ENCODE measurements at places on chromosomes 6 and 20.

GRCh38 chr20:6715401-6715941 lies 52.0 kb upstream of the BMP2 start:
- DNase-seq, result no peak

DNA sequence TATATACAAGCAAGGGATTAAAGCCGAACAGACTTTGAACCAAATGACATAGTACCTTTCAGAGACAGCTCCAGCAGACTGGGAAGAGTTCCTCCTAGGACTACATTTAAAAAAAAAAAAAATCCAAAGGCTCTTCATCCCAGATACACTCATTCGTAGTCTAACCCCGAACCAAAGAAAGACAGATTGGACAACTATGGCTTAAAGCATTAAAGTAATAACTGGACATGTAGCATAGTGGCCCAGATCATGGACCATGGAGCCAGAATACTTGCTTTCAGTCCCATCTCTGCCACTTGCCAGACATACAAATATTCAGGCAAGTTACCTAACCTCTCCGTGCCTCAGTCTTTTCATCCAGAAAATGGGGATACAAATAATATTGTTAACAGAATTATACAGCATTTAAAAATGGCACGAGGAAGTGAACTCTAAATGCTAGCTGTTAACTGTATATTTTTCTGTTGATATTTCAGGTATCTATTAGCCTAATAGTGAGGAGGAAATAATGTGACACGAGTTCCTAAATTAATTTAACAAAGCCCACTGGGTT lies 123.7 kb downstream of the HIVEP2 start:
- no peak for DNase-seq

GRCh38 chr20:55160996-55161395 lies 685.6 kb downstream of the DOK5 start:
- no peak for DNase-seq

DNA sequence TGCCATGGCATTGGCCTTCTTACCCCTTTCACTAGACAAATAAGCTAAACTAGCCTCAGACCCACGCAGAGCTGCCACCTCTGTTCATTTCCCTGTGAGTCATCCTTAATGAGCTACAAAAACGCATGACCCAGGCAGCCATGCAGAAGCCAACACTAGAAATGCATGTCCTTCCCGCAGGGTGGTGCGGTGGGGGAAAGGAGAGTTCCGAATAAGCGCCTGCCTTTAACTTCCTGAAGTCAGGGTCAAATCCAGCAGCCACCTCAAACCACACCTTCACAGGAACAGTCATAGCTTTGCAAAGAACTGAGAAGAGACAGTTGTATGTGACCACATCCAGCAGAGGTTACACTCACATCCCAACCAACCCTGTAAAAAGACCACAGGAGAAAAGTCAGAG lies 40.4 kb downstream of the IRF4 start:
- no peak for DNase-seq

- DNase-seq, result no peak
Observed at GRCh38 chr6:163756079-163756478, 341.6 kb downstream of the QKI start.

GRCh38 chr20:40966103-40966502 lies 62.5 kb upstream of the TOP1 start:
- DNase-seq, result no peak

- no peak for DNase-seq
Observed at GRCh38 chr6:80304014-80304413, 197.5 kb downstream of the BCKDHB start.

DNA sequence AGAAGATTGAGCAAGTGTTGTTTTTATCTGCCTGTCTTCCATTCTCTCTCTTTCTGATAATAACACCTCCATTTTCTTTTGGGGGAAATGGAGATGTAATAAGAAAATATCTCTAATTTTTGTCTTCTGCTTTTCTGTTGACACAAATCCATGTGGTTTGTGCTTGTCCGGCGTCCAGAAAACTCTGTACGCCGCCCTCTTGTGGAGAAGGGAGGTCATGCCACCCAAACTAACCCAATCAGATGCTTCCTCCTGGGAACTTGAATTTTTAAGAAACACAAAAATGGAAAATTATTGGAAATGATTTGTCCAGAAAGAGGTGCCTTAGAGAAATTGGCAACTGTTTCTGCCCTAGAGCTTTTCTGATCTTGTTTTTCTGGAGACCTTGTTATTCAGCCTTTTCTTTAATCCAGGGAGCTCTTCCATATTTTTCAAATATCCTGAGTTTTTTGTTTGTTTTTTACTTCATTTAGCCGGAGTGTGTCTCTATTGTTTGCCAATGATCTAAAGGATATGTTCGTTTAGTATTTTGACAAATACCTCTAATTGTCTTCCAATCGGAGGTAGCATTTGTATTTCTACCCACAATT lies 17.8 kb upstream of the FNDC1 start:
- peak; percentile 36 for DNase-seq

- DNase-seq, result peak; percentile 70
Observed at GRCh38 chr6:53484476-53485280, 60.2 kb downstream of the GCLC start.

GRCh38 chr6:44003345-44004061 lies 123.7 kb downstream of the MRPL14 start:
- no peak for DNase-seq

- DNase-seq, result no peak
Observed at GRCh38 chr6:79878142-79878748, 69.1 kb downstream of the ELOVL4 start.

GRCh38 chr6:24882835-24883555 lies 52.8 kb downstream of the RIPOR2 start:
- no peak for DNase-seq

DNA sequence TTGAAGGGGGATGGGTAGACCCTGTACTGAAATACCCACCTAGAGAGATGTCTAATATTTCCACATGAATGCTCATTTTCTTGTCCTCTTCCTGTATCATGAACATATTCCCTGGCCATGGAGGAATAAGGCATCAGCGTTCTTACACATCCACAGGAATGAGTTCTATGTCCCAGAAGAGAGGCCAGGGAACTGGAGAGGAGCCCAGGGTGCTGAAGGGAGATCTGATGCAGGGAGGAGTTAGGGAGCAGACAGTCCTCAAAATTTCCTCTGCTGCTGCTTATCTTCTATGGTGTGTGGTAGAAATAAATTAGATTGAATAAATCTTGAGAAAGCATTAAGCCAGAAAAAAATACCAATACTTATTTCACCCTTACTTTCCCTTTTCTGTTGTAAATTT lies 295.0 kb downstream of the KCNQ5 start:
- no peak for DNase-seq

DNA sequence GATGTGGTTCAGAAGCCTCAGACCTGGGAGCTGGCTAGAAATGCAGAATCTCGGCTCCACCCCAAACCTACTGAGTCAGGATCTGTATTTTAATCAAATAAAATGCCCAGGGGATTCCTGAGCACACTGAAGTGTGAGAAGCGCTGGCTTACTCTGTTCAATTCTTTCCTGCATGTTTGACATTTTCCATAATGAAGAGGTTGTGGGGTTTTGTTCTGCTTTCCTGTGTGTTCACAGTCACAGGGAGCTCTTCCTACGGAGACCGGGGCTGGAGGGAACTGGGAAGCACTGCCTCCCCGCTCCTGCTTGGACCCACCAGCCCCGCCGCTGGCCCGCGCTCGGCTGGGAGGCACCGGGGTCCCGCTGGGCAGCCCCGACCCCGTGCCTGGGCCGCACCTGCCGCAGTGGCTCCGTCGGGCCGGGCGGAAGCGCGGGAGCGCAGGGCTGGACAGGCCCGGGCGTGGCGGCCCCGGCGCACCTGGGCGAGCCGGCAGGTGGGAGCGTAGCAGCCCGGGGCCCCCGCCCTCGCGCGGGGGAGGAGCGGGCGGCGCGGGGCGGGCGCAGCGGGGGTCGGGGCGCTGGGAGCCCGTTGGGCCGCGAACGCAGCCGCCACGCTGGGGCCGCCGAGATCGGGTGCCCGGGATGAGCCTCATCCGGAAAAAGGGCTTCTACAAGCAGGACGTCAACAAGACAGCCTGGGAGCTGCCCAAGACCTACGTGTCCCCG lies at the start of gene MAPK13:
TSS of gene MAPK13 (plus strand) at position 573 of the 726 bp plus-strand sequence. CDS start at position 643, 70 bp downstream.
- no peak for DNase-seq

DNA sequence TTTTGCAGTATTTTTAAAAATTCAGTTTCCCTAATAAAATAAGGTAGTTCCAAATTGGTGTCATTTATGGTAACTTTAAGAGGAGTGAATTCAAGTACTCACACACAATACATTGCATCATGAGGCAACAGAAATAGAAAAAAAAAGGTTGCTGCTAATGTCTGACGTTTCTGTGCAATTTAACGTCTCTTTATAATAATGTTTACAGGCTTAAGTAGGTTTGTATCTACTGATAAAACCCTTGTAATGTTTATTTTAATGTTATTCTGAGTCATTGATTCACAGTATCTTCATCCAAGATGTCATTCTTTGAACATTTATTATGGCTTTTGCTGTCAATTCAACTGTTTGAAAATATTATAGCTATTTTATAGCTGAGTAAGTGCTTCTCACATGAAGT lies 86.0 kb downstream of the RNF217 start:
- DNase-seq, result no peak

- no peak for DNase-seq
Observed at GRCh38 chr6:71199736-71200135, 88.9 kb upstream of the OGFRL1 start.

- no peak for DNase-seq
Observed at GRCh38 chr6:147227770-147228320, 23.6 kb downstream of the STXBP5 start.

DNA sequence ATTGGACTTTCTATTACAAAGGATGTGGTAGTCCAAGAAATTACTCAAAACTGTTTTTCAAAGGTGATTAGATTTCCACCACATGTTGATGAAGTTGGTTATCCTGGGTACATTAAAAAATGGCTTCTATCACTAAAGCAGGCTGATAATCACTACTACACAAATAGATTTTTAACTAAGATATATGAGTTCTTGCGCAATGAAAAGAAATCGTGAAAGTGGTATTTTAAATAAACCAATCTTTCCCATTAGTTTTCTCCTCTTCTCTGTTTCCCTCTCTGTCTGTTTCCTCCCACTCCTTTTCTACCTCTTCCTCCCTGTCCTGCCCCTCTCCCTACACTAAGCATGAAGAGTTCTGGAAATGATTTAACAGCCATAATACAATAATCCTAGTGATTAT lies 487.9 kb upstream of the CITED2 start:
- DNase-seq, result no peak

DNA sequence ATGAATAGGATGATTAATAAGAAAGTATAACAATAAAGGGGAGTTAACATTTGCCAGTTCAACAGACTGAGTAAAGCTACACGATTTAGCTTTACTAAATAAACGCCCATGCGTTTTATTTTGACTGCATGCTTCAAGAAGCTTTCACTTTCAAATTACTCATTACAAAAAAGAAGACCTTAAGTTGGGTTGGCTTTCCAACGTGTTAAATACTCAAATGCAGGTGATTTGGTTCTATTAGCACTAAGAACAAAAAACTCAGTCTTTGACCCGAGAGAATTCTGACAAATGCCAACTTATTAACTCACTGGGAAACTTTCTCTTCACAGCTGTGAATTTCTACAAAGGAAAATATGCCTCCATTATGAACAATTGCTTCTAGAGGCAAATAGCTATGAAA lies 24.8 kb downstream of the RNF146 start:
- no peak for DNase-seq

GRCh38 chr6:85405853-85406198 lies 44.1 kb upstream of the NT5E start:
- no peak for DNase-seq

GRCh38 chr6:111689419-111689818 lies 83.7 kb upstream of the TRAF3IP2 start:
- DNase-seq, result no peak

GRCh38 chr6:158109748-158110147 lies 58.3 kb downstream of the SERAC1 start:
- no peak for DNase-seq

GRCh38 chr6:19669206-19669605 lies 168.0 kb upstream of the ID4 start:
- no peak for DNase-seq

DNA sequence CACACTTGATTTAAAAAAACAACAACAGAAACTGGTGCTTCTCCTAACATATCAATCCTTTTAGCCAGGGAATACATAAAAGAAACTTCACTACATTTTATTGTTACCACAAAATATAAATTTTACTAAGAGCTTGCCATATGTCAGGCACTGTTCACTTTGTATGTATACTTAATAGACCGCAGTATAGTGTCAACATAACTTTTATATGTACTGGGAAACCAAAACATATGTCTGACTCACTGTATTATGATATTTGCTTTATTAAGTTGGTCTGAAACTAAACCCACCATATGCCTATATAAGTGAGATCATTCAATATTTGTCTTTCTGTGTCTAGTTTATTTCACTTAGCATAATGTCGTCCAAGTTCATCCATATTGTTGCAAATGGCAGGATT lies 108.4 kb downstream of the KLHL32 start:
- no peak for DNase-seq

- DNase-seq, result no peak
Observed at GRCh38 chr20:58709013-58709702, 16.6 kb downstream of the NPEPL1 start.

GRCh38 chr20:39070484-39071231 lies 108.5 kb downstream of the DHX35 start:
- DNase-seq, result no peak

- DNase-seq, result no peak
Observed at GRCh38 chr20:32655903-32656512, 17.7 kb downstream of the C20orf203 start.

- DNase-seq, result no peak
Observed at GRCh38 chr6:298233-299103, 6.2 kb downstream of the DUSP22 start.

DNA sequence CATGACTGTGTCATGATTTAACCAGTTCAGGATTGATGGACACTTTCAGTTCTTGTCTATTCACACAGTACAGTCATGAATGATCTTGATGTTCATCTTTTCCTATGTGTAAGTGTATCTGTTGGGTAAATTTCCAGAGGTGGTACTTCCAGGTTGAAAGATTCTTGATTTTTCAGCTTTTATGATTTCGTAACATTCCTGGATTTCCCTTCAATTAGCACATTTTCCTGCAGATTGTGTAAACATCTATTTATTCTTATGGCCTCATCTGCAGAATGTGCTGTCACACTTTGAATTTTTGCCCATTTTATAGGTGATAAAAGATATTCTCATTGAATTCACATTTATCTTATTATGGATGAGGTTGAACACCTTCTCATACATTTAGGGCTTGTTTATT lies 222.0 kb upstream of the FOXQ1 start:
- DNase-seq, result no peak

DNA sequence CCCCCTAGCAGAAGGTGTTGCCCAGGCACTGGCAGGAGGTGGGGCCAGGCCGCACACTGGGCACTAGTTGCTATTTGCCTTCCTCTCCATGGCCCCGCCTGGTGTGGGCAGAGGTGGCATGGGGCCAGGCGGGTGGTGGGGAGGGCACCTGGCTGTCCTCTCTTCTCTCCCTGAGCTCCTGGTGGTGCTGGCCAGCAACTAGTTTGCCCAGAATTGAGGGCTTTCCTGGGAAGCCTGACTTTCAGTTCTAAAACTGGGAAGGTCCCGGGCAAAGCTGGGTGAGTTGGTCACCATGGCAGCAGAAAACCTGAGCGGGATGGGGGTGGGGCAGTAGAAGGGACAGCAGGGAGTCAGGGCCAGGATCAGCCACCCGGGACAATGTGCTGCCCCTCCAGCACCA lies 48.2 kb downstream of the RBM38 start:
- DNase-seq, result no peak
